ENCODE measurements at places on chromosomes 1 and 21. TPM values are rescaled to one million over a fixed set of nuclear protein-coding genes. Genes with fewer than 3 reads are reported as not detected.

- DNase-seq, result no peak
Observed at GRCh38 chr1:83000286-83000685, 998.6 kb downstream of the TTLL7 start.

- DNase-seq, result no peak
Observed at GRCh38 chr21:32333953-32334673, 35.5 kb downstream of the MRAP start.

DNA sequence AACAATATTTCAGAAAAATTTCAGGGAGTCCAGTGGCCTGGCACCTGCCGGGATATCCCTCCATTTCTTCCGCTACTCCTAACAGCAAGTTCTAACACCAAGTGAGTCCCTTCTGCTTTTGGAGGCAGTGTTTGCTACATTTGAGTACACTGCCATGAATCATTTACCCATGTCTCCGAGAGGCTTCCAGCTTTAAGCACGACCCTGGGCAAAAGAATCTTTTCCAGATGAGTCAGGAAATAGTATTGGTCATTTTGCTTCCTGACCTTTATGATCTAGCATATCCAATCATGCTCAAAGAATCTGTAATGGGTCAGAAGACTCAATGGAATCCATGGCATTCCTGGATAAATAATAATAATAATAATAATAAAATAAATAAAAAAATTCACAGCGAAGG lies 60.7 kb upstream of the FMN2 start:
- peak; percentile 54 for DNase-seq

DNA sequence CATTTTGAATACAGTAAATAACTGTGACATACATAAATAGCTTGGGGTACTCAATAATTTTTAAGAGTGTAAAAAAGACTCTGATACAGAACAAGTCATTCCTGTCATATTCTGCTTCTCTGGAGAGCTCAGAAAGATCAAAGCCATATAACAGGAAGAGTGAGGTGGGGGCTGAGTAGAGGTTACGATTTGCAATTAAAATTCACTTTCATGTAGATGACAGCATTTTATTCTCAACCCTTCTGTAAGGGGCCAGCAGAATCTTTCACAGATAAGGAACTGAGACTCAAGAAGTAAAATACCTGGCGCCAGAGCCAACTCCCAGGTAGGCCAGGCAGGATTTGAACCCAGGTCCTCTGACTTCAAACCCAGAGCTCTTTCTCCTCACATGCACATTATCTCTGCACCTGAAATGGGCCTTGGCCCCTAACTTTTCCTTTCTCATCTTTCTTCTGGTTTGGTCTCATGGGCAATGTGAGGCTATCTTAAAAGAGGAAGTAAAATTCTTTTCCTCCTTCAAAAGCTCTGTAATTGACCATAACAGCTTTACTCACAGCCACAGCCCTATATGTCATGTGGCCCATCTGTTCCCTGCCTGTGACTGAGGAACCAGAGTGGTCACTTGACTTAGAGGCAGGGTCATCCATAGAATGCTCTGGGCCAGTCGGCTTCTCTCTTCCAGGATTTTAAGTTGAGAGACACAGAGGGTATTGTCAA lies 80.9 kb upstream of the SYT6 start:
- DNase-seq, result no peak

DNA sequence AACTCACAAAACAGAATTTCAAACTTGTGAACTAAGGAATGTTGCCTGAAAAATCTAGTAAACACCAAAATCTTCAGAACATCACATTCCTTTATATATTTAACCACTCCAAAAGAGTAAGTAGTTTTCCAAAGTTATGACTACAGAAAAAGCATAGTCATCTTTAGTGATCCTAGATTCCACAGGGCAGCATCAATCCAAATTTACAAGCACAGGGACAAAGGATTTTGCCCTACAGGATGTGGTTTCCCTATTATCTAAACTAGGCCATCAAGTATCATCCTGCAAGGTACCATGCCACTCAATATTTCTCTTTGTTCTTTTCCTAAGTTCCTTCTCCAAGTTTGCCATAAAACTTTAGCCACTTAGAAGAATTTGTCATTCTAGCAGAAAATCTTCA lies 33.0 kb downstream of the COP1 start:
- DNase-seq, result no peak

DNA sequence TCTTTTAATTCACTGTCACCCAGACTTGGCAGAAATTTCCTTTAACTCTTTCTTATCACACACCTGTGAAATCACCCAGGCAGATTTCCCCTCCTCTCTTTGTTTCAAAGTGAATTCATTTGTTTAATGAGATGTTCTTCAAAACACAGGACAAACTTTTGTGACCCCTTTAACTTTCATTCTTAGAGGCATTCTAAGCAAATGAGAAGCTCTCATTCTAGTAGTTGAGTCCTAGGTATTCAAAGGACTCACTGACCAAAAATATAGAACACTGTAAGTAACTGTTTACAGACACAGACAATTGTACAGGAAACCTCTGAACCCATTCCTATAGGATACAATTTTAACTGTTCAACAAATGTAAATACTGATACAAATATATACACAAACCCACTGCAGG lies 16.9 kb downstream of the LRRC8C start:
- DNase-seq, result no peak

DNA sequence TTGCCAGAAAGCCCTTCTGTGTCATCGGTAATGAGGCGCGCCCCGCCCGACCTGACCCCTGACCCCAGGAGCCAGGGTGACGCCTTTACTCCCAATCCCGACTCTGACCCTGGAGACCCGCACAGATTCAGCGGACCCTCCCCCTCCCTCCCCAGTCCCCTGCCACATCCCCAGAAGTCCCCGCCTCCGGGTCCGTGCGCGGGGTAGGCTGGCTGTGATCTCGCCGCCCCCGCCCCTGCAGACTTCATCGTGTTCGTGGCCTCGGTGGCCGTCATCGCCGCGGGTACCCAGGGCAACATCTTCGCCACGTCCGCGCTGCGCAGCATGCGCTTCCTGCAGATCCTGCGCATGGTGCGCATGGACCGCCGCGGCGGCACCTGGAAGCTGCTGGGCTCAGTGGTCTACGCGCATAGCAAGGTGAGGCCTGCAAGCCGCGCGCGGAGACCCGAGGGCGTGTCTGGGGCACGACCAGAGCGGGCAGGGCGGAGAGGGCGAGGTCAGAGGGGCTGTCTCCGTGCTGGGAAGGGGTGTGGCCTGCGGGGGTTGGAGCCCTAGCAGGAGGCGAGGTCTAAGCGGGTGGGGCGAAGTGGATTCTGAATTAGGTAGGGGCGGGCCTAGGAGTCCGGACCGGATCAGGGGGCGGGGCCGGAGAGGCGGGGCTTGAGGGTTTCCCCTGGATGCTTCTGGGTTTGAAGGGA lies 34.8 kb downstream of the KCNQ4 start:
- DNase-seq, result no peak

DNA sequence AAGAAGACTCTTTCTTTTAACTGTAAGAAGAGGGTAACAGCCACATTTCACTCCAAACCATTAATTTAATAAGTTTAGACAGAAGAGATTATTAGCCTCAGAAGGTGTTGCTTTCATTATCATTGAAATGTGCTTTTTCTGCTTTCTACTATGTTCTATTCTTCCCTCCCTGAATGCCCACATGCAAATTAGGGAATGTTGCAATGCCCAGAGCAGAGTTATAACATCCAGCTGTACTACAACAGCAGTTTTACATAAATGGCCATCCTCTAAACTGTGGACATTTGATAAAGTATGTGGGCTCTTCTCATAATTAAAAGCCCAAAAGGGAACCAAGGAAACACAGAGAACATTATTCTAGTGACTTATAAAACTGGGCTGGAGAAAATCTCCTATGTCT lies 82.2 kb upstream of the SOD1 start:
- no peak for DNase-seq

- DNase-seq, result no peak
Observed at GRCh38 chr1:180966312-180966711, 53.6 kb downstream of the KIAA1614 start.

DNA sequence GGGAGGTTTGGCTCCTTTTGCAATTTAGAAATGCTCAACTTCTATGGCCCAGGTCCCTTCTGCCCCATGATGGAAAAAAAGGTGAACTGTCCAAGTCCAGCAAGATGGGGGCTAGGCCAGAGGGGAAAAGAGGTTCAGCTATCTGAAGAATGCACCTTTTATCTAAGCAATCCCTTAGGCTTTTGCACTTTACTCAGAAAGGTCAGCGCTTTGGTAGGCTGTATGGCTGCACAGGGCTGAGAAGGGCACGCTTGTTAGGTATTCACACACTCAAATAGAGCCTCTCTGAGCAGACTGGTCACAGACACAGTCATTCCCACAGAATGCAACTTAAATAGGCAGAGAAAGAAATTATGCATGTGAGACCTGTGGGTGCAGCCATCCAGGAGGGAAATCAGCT lies 31.0 kb downstream of the KANK4 start:
- DNase-seq, result no peak

GRCh38 chr1:209493559-209493958 lies 90.0 kb upstream of the CAMK1G start:
- no peak for DNase-seq

The E2F2 gene
- total RNA-seq, result 9.5 TPM

The ASTN1 gene
- 0.05 TPM for total RNA-seq

The TSPEAR gene
- total RNA-seq, result not detected

The RIT1 gene
- 28.1 TPM for total RNA-seq

The FCER1G gene
- total RNA-seq, result 0.77 TPM

Data from Panc1 (cell line).